ENCODE measurements at places on chromosomes 11 and 22.

DNA sequence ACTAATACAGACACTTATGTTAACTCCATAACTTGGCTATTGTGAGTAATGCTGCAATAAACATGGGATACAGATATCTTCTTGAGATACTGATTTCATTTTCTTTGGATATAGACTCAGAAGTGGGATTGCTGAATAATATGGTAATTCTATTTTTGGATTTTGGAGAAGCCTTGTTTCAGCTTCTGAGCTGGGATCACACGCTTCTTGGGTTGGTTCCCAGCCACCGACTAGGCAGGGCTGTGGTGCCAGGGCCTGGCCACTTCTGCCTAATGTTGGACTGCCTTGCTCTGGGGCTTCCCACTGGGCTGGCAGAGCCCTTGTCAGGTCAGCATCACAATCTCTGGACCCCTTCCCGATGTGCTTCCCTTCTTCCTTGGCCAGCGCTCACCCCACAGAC is 14.0 kb upstream of the MCHR1 start:
- DNase-seq, result no peak

- DNase-seq, result no peak
Measured at GRCh38 chr11:8318536-8318935, 54.9 kb upstream of the LMO1 start.

- DNase-seq, result no peak
Measured at GRCh38 chr22:21026783-21027692, 5.3 kb downstream of the SLC7A4 start.

DNA sequence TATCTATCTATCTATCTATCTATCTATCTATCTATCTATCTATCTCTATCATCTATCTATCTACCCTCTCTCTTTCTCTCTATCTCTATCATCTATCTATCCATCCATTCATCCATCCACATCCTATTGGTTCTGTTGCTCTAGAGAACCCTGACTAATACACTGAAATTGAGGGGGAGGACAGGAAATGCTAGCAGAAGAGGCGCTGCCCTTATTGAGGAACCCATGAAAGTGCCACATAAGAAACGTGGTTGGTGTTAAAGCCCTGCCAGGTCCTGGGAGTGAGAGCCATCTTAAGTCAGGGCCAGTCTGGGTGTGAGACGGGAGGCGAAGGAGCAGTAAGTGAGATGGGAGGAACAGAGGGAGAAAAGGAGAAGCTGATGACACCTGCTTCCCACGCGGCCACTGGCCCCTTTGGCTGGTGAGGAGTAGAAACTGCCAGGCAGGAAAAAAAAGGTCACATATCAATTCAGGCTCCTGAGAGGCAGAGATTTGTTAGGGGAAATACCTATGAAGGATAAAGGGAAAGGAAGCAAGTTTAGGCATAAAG is 87.9 kb upstream of the PLET1 start:
- no peak for DNase-seq

GRCh38 chr11:33703234-33703633 is 2.6 kb upstream of the C11orf91 start:
- no peak for DNase-seq

DNA sequence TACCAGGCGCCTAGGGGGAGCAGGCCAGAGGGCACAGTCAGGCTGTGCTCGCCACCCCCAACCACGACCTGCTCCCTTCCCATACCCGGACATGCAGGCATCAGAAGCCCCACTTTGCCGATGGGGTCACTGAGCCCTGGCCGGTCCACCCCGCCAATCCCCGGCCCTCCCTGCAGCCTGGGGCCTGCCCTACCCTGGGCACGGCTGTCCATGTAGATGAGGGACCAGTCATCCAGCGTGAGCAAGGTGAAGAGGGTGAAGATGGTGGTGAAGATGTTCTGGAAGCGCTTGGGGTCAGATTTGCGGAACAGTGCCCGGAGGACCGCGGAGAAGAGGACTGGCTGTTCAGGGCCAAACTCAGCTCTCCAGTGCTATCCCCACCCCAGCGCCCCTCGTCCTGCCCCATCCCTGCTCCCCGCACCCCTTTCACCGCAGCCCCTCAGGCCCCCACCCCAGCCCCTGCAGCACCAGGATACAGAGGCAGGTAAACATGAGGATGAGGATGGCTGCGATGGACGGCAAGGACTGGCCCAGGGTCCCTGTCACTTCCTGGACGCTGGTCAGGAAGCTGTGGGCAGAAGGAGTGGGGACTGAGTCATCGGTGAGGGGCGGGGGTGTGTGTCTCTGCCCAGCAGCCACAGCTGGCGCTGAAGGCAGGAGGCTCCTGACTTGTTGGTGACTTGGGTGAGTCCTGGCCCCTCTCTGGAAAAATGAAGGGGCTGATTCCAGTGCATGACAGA is 5.5 kb downstream of the CATSPER1 start:
- DNase-seq, result peak; percentile 76

DNA sequence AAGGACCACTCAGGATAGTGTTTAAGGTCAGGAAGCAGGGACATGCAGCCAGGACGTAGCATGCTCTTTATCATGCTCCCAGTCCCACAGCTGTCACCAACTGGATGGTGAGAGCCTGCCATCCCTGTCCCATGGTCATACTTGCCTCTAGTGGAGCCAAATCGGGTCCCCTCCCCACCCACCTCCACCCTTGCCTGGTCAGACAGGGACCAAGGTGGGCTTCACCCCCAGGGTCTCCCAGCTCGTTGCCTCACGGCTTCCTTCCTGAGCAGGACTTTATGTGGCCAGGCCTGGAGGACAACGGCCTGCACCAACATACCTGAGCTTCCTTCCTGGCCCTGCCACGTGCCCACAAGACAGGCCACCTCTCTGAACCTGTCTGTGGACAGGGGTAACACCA is 19.8 kb downstream of the A4GALT start:
- DNase-seq, result no peak

GRCh38 chr22:41271787-41272186 is 14.2 kb downstream of the RANGAP1 start:
- no peak for DNase-seq

GRCh38 chr11:117623831-117624271 is 173.2 kb downstream of the DSCAML1 start:
- no peak for DNase-seq

- DNase-seq, result no peak
Measured at GRCh38 chr11:69625476-69625875, 15.5 kb upstream of the CCND1 start.

- DNase-seq, result no peak
Measured at GRCh38 chr11:126432525-126432924, 77.0 kb downstream of the ST3GAL4 start.

DNA sequence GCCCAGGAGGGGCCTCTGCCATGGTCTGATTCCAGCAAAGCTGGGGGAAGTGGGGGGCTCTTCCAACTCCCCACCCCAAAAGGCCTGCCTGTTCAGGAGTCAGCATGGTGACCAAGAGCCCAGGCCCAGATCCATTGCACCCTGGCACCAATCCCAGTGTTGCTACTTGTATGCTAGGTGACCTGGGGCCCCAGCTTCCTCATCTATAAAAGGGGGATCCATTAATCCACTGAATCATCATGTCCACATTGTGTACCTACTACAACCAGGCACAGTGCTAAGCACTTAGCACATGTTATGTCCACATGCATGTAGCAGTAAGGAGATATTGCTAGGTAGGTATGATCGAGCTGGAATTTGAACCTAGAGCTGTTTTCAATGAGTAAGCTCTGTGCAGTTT is 2.0 kb downstream of the SYT12 start:
- DNase-seq, result no peak

DNA sequence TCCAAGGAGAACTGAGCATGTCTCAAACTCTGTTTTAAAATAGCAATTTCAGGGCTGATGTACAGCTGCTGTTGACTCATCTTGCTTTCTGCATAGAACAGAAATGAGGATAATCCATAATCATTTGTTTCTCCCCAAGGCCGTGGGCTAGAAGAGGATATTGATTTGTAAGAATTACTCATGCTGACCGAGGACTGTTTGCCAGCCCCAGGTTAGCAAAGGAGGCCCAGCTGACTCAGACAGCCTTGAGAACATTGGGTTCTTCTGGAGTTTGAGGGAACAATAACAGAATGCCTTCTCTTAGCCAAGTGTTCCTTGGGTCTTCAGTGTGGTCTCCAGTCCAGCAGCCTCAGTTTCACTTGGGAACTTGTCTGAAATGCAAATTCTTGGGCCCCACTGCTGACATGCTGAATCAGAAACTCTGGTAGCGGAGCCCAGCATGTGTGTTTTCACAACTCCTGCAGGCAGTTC is 92.0 kb downstream of the ZC3H12C start:
- peak; percentile 16 for DNase-seq

GRCh38 chr11:61978703-61979661 is 11.5 kb upstream of the FTH1 start:
- no peak for DNase-seq

GRCh38 chr11:117020869-117021564 is 77.2 kb downstream of the SIK3 start:
- no peak for DNase-seq

GRCh38 chr11:1936781-1937615 is 10.1 kb upstream of the MRPL23 start:
- DNase-seq, result no peak

DNA sequence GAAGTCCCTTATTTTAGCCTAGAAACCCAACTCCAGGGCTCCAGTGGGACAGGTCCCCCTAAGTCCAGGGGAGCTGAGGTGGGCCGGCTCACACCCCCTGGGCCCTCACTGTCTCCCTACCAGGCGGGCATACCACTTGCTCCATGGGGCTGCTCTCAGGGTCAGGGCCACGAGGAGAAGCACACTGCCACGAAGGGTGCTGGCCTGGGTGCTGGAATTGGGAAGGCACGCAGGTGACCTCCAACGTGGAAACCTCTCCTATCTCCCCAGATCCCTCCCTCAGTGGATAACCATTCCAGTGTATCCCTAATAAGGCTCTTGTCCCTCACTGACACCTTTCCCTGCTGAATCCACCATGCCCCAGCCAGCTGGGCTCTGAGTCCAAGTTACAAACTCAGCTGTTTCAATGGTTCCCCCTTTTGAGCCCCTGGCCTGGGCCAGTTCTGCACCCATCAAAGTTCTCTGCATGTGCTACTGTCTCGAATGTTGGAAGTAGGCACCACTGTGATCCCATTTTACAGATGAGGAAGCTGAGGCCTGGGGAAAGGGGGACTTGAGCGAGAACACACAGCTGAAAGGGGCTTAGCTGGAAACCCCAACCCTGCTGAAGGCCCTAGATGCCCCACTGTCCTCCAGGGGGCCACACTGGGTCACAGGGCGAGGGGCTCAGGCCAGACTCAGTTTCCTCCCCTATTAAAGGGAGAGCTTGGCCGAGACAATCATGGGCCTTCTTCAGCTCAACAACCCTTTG is 1.5 kb downstream of the SHISAL1 start:
- DNase-seq, result no peak

DNA sequence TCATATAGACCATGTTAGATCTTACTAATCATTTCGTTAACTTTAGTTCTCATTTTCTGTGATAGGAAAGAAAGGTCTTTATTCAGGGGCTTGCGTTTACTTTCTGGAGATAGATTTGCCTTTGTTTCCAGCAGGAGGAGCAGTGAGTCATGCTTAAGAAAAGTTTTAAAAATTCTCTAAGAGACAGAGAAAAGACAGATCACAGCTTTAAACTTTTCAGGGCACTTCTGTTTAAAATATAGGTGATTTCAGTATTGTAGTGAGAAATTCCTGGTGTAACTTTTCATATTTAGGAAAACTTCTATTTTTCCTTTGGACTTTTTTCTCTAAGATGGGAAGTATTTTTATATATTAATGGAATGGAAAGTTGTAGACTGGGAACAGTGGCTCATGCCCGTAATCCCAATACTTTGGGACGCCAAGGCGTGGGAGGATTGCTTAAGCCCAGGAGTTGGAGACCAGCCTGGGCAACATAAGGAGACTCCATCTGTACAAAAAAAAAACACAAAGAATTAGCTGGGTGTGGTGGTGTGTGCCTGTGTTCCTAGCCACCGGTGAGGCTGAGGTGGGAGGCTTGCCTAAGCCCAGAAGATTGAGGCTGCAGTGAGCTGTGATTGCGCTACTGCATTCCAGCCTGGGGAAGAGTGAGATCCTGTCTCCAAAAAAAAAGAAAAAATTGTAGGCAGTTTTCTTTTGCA is 60.3 kb downstream of the ATXN10 start:
- peak; percentile 4 for DNase-seq

DNA sequence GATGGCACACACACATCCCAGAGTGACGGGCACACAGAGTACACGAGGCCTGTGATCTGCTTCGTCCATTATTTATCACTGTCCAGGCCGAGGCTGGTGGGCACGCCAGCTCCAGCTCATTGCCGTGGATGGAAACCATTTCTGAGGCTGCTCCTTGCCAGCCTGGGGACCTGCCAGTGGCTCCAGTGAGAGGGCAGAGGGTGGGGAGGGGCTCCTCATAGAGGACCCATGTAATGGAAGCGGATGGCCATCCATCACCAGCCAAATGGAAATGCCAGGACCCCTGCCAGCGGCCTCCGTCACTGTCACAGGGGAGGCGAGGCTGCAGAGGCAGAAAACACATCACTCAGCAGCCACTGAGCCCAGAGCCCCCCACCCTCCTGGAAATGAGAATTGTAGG is 35.7 kb downstream of the TP53I11 start:
- no peak for DNase-seq

DNA sequence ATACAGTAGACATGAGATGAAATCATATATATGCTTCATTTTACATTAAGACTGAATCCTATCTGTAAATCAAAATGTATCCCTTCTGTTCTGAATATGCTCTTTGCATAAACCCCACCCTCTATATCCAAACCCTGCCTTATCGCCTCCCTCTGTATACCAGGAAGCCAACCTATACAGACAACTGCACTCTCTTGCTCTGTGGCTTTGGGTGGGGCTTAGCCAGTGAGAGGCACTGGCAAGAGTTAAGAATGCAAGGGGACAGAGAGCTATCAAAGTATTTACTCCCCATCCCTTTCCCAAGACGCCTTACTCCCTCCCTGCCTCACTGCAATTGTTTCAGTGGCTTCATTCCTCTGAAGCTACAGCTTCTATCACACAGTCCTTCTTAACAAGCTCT is 309.8 kb downstream of the TTC28 start:
- no peak for DNase-seq

- DNase-seq, result no peak
Measured at GRCh38 chr11:31966846-31967245, 124.0 kb upstream of the RCN1 start.

GRCh38 chr11:45400591-45400990 is 114.5 kb upstream of the SYT13 start:
- no peak for DNase-seq

DNA sequence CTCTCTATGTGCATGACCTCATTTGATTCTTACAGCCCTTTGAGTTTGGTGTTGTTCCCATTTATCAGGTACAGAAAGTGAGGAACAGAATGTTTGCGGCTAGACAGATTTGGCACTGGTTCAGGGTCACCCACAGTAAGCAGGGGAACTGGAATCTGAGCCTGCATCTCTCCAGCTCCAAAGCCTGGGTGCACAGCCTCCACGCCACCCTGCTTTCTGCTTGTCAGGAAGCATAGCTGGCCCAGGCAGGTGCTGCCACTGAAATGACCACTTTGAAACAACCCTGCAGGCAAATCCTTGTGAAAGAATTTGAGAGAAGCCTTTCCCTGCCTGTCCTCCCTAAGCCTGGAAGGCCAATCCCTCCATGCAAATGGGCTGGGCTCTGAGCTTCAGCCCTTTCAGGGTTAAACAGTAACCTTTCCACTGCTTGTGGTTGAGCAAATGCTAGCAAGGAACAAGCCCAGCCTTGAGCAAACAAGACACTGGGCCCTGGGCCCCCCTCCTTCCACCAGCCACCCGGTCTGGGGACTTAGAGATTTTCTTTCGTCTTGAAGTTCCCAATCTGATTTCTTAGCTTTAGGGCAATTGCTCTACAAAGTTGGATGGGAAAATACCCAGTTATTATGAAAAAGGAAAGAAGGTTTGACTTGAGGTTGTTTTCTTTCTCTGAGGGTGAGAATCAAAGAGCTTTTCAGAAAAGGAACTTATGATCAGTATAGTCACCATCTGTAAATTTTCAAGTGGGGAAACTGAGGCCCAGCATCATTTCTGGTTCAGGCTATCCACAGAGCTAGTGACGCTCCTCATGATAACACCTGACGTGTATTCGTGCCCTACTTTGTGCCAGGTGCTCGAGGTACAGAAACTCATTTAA is 19.4 kb downstream of the EHF start:
- no peak for DNase-seq

Data from MV-4-11 (cell line).